ENCODE measurements at places on chromosomes 5 and 9. TPM values are rescaled to one million over a fixed set of nuclear protein-coding genes. Genes with fewer than 3 reads are reported as not detected.

HAVCR2 gene
- 7.3 TPM for total RNA-seq

TBC1D2 gene
- 1.2 TPM for total RNA-seq

SPATA31A5 gene
- not detected for total RNA-seq

GRCh38 chr5:65191554-65192135 lies 290.1 kb downstream of the ADAMTS6 start:
- DNase-seq: no peak

GRCh38 chr9:137665697-137666512 lies 47.1 kb downstream of the EHMT1 start:
- DNase-seq: no peak

GRCh38 chr9:72213906-72214305 lies 64.7 kb downstream of the GDA start:
- DNase-seq: no peak

- DNase-seq: no peak
These were observed 49.5 kb downstream of the ERCC6L2 start for GRCh38 chr9:95924987-95925386.

DNA sequence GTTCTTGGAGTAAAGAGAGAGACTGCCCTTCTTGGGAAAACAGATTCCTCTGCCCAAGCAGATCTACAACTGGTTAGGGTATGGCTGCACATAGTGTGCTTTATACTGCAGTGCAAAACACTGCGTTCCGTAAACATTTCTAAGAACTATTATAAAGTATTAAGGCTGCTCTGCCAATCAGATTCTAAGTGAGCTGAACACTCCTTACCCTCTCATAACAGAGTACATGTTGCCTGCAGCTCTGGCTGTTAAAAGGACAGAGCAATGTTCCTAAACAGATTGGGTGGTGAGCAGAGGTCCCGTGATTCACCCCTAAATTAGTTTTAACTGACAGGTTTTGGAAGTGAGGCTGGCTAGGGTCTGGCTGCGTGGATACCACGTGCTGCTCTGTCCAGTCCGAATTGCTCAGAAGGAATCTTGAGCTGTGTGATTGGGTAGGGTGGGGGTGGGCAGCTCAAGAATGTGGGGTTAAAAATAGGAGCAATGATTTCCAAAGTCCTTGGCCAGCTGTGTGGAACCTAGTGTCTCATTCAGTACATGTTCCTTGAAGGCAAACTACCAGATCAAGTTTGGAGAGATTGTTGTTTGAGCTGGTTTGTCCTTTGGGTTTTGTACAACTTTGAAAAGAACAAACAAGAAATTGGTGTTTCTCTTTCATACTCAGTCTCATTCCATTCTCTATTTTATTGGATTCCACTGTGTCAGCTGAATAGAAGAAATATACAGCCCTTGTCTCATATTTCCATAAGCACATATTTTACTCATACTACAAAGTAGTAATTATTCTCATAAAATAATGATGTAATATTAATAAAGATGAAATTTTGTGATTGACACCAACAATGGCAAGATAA lies 497.6 kb upstream of the CD180 start:
- no peak for DNase-seq

DNA sequence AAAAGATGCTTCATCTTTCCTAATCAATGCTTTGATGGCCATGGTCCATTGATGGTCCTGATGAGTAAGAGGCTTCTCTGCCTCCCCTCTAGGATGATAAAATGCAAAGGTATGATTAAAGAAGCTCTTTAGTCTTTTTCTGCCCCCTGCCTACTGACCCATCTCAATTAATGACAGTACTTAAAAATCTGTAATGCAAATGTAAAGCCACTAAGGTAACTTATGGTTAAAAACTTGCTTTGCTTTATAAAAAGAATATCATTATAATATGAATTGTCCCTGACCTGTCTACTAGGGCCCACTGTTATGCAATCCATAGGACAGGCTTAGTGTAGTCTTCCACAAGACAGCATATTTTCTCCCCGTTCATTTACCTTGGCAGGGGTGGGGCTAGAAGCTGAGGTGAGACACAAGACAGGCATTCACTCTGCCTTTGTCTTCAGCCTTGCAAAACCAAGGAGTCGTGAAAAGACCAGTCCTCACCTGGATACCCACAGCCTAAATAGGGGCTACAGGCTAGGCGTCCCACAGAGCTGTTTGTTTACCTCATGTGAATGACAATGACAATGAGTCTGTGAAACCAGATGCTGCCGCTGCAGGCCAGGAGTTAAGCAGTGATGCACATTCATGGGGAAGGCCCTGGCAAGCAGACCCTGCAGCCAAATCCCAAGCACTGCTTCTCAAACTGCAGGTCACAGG lies 60.4 kb downstream of the BNC2 start:
- no peak for DNase-seq

GRCh38 chr5:31741496-31741895 lies 102.6 kb downstream of the PDZD2 start:
- peak; percentile 10 for DNase-seq
